Epithelial cell of esophagus (primary cell): ENCODE measurements at places on chromosomes 6 and 20.

DNA sequence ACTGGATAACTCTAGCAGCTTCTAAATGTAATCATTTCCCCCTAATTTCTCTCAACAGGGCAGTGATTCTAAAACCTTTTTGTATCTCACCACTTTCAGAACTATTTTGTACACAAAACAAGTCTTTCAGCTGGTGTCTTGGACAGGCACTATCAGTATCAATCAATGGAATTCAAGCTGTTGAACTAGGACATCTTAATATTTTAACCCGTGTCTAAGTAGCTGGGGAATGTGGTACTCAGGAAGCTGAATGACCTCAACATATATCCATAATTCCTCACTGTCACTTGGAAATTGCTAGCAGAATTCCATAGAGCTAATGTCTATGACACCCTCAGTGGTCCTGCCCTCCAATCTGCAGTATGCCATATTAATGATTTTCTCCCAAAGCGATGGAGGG lies 24.5 kb downstream of the ADAT2 start:
- no peak for DNase-seq

GRCh38 chr6:166632731-166633130 lies 5.7 kb upstream of the RPS6KA2 start:
- DNase-seq = no peak

GRCh38 chr6:47437592-47437991 lies 40.0 kb upstream of the CD2AP start:
- no peak for DNase-seq

DNA sequence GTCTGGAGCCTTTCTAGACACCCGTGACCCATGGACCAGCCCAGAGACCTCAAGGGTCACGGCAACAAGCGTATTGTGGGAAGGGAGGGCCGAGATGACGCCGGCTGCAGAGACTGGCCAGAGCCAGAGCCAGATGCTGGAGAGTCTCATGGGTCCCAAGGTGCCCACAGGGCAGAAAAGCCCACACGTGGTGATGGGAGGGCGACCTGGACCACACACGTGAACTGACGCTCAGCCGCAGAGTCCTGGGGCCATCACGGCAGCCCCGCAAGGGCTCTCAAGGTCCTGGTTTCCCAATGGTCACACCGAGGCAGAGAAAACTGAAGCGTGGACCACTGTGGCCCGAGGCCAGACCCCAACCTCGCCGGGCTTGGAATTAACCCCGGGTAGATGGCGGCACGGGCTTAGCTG lies 92.6 kb downstream of the YTHDF1 start:
- DNase-seq = no peak

- peak; percentile 53 for DNase-seq
Observed at GRCh38 chr20:19699180-19699971, 58.7 kb upstream of the RIN2 start.
